Renal cortex interstitium (tissue), 15 donors: ENCODE measurements at places on chromosomes 11 and 22. TPM values are rescaled to one million over a fixed set of nuclear protein-coding genes. Genes with fewer than 3 reads are reported as not detected.

CREBZF gene
- polyA plus RNA-seq, result 120 TPM

GPHA2 gene
- polyA plus RNA-seq, result 3.0 TPM

DNA sequence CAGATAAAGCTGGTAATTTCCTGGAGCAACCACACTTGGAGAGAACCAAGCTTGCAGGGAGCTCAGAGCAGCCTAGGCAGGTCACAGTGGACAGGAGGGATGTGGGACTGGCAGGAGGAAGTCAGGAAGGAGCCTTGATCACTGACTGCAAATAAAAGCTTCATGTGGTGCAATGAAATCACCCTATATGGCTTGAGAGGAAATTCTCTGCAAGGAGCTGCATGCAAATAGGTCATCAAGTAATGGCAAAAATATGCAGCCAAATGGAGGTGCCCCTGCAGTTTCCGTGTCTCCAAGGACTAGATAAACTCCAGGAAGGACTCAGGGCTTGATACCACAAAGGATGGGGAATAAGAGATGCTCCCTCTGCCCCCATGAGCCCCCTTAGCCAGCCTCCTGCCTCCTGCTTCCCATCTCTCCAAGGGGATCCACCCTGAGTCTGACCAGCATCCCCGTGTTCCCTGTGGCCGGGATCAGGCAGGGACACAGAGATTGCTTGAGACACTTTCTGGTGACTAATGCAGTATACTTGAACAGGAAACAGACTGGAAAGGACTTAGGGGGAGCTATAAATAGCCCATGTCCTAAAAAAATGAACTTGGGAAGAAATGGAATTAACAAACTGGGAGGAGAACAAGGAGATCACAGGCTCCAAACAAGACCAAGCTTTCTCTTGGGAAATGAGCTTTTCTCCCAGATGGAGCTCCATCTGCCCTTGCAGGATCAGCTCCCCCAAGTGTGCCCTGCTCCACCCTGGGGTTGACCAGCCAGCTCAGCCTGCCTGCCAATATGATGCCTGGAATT lies 23.9 kb upstream of the MICAL2 start:
- DNase-seq, result no peak

DNA sequence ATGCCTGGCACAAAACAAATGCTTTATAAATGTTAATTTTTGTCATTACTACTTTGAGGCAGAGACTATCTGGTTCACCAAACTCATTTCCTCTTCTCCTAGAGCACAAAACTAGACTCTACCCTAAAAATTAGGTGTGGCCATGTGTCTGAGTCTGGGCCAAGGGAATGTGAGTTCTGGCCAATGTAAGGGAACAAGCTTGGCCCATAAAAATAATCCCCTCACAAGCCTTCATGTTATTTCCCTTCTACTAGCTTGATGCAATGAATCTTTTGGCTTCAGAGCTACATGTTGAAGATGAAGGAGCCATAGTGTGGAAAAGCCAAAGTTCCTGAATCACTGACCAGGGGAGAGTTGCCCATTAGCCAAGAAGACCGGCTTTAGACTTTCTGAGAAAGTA lies 406.5 kb upstream of the CCDC90B start:
- DNase-seq, result no peak
